ENCODE measurements at places on chromosomes 11 and 22. TPM values are rescaled to one million over a fixed set of nuclear protein-coding genes. Genes with fewer than 3 reads are reported as not detected.

The SULT4A1 gene
- not detected for total RNA-seq

The APOL4 gene
- 0.53 TPM for total RNA-seq

The PGA3 gene
- not detected for total RNA-seq

The IGLL5 gene
- total RNA-seq = not detected

The INSC gene
- total RNA-seq = 0.34 TPM

The FOSL1 gene
- total RNA-seq = 17.7 TPM

The EIF3F gene
- total RNA-seq = 319 TPM

The UCP3 gene
- total RNA-seq = 1.4 TPM

The OR5L1 gene
- total RNA-seq = not detected

The AIFM3 gene
- not detected for total RNA-seq

The LINC01488 gene
- total RNA-seq = not detected

- peaks cover 16% of the 10 kb centered on the region for H3K36me3 ChIP-seq
- peaks cover 3% of the 10 kb centered on the region for H3K4me1 ChIP-seq
- H3K27me3 ChIP-seq = no peaks in the 10 kb centered on the region
- no peak for DNase-seq
- H3K27ac ChIP-seq = no peak overlapping the region
- H3K4me3 ChIP-seq = no peak overlapping the region
Observed at GRCh38 chr22:20405931-20406685, 12.2 kb downstream of the ZNF74 start.

DNA sequence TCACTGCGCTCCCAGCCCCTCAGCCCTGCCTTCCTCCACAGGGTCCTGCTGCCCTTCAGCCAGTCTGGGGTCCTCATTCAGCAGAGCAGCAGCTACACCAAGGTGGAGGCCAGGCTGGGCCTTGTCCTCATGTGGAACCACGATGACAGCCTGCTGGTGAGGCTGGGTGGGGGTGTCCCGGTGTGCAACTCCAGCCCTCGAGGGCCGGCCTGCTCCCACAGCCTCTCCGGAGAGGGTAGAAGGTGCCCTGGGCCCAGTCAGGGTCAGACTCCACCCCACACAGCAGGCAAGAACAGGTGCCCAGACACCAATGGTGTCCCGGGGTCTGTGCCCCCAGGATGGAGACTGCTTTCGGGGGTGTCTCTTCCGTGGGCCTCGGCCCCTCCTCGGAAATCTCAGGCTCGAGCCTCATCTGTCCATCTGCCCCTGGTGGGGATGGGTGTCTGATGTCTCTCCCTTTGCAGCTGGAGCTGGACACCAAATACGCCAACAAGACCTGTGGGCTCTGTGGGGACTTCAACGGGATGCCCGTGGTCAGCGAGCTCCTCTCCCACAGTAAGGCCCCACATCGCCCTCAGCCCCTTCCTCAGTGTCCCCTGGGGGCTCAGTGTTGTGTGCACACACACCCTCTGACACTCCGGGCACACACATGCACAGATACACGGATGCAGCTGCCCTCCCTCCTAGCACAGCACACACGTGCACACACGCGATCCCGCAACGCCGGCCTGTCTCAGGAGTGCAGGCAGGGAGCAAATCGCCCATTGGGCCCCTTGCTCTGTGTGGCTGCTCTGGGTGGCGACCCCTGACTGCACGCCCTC, 4.9 kb downstream of the MUC5AC start:
- H3K4me1 ChIP-seq = no peaks in the 10 kb centered on the region
- H3K27ac ChIP-seq = no peak overlapping the region
- H3K4me3 ChIP-seq = no peak overlapping the region

DNA sequence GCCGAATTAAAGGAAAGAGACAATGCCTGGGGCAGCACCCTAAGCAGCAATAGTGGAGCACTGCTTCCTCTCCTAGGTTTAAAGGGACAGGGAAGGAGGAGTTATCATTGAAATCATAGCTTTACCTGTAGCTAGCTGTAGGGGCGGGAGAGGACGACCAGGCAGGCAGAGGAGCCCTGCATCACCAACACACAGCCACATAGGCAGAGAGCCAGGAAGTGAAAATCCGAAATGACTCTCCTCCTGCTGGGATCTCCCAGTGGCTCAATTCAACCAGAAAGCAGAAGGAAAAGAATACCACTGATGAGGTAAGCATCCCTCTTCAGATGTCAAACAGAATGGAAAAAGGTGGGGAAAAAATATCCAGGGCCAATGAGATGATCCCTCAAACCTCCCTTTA, 20.4 kb downstream of the MRGPRX4 start:
- no peaks in the 10 kb centered on the region for H3K36me3 ChIP-seq
- no peaks in the 10 kb centered on the region for H3K4me1 ChIP-seq
- H3K27me3 ChIP-seq = peaks cover 6% of the 10 kb centered on the region
- DNase-seq = peak; percentile 16
- no peak overlapping the region for H3K27ac ChIP-seq

- no peak for DNase-seq
- peaks cover 1% of the 10 kb centered on the region for H3K36me3 ChIP-seq
- peaks cover 6% of the 10 kb centered on the region for H3K27me3 ChIP-seq
- H3K4me3 ChIP-seq = no peak overlapping the region
Observed at GRCh38 chr22:48382197-48382596, 1445.5 kb downstream of the BRD1 start.

DNA sequence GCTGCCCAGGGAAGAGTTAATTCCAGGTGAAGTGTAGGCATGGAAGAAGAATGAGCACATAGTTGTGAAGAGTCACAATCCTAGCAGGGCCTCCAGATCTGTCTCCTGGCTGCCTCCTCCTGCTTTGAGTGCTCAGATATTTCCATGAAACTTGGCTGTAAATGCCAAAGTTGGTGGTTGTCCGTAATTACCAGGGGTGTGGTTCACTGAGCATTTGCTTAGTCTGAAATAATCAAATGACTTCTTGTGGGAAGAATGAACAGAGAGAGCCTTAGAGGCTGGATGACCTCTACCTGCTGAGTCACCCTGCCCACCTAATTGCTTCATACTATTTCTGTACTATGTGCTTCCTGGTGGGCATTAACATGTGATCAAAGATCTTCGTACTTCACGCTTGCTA, 50.9 kb downstream of the APIP start:
- no peak overlapping the region for H3K27ac ChIP-seq
- no peak for DNase-seq
- no peaks in the 10 kb centered on the region for H3K4me1 ChIP-seq
- H3K4me3 ChIP-seq = no peak overlapping the region

- no peaks in the 10 kb centered on the region for H3K27me3 ChIP-seq
- peaks cover 20% of the 10 kb centered on the region for H3K36me3 ChIP-seq
- H3K4me3 ChIP-seq = no peak overlapping the region
- H3K4me1 ChIP-seq = no peaks in the 10 kb centered on the region
- H3K27ac ChIP-seq = peak overlapping the region; percentile 40
Observed at GRCh38 chr11:13384908-13385640, 77.9 kb downstream of the BTBD10 start.

GRCh38 chr11:1930462-1930830, 10.9 kb downstream of the TNNT3 start:
- peaks cover 2% of the 10 kb centered on the region for H3K4me1 ChIP-seq
- H3K36me3 ChIP-seq = no peaks in the 10 kb centered on the region
- DNase-seq = no peak
- H3K27ac ChIP-seq = no peak overlapping the region

DNA sequence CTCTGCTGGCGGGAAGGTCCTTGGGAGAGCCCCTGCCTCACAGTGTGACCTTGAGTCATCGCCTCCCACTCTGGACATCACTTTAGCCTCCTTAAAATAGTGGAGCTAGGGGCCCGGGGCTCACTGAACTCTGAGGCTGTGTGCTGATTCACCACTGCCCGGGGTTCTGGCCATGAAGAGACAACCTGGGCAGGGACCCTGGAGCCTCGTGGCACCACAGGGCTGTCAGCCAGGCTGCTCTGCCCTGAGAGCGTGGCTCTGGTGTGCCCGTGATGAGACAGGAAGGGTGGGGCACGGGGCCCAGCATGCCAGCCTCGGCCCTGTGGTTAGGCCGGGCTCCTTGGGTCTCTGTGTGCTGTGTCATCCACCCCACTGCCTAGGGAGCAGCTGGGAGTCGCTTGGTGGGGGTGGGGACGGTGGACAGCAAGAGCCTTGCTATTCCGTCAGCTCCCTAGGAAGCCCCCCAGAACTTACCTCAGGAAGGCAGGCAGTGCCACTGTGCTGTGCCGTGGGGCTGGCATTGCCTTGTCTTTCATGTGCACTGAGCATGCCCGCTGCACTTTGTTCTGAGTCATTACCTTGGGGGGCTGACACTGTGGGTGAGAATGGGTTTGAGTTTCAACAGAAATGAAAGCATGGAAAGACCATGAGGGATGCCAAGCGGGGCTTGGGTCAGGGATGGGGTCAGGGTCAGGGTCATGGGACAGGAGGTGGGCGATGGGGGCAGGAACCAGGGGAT, 31.7 kb downstream of the TPCN2 start:
- peaks cover 10% of the 10 kb centered on the region for H3K4me1 ChIP-seq
- peak; percentile 41 for DNase-seq
- peak overlapping the region; percentile 33 for H3K27ac ChIP-seq
- H3K4me3 ChIP-seq = no peak overlapping the region

DNA sequence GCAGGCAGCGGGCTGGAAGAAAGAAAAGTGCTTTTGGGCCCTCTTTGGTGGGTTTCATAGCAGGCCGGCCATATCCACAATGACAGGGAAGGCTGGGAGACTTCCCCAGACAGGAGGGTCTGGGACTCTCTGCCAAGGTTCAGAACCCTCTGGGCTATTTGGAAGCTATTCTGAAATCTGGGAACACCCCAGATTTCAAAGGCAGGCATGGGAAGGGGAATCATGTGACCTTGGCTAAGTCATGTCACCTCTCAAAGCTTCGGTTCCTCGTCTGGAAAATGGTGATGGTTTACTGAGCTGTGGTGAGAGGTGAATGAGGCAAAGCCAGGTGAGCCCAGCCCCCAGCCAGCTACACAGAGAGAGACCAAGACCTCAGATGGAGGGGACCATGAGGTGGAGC, 4.6 kb downstream of the CASTOR1 start:
- no peak overlapping the region for H3K27ac ChIP-seq
- H3K27me3 ChIP-seq = no peaks in the 10 kb centered on the region
- H3K36me3 ChIP-seq = peaks cover 2% of the 10 kb centered on the region
- H3K4me1 ChIP-seq = peaks cover 30% of the 10 kb centered on the region
- DNase-seq = no peak

DNA sequence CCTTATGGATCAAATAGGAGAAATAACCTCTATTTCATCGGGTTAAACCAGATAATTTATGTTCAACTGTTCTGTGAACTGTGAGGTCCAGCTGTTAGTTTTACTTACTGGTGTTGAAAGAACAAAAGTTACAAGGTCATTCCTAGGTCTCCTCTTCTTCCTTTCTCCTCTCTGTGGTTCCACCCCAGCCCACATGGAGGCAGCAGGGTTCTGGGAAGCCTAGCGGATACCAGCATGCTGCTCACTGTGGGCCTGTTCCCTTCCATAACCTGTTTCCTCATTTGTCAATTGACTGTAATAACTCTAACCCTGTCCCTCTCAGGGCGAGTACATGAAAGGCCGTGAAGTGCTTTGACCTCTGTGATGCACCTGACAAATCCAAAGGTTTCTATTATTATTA, 27.8 kb downstream of the RELT start:
- no peak overlapping the region for H3K27ac ChIP-seq
- H3K4me3 ChIP-seq = no peak overlapping the region
- no peaks in the 10 kb centered on the region for H3K4me1 ChIP-seq
- peaks cover 3% of the 10 kb centered on the region for H3K36me3 ChIP-seq
- peak; percentile 34 for DNase-seq
- H3K27me3 ChIP-seq = no peaks in the 10 kb centered on the region

- no peaks in the 10 kb centered on the region for H3K27me3 ChIP-seq
- no peak for DNase-seq
- no peak overlapping the region for H3K4me3 ChIP-seq
- H3K4me1 ChIP-seq = no peaks in the 10 kb centered on the region
Observed at GRCh38 chr11:23688411-23688810, 808.4 kb upstream of the LUZP2 start.

- no peaks in the 10 kb centered on the region for H3K36me3 ChIP-seq
- peaks cover 2% of the 10 kb centered on the region for H3K27me3 ChIP-seq
- no peak overlapping the region for H3K4me3 ChIP-seq
Observed at GRCh38 chr11:79042824-79043223, 398.0 kb downstream of the TENM4 start.

GRCh38 chr11:92295175-92296137, 70.8 kb downstream of the FAT3 start:
- no peaks in the 10 kb centered on the region for H3K4me1 ChIP-seq
- no peak overlapping the region for H3K27ac ChIP-seq
- H3K27me3 ChIP-seq = no peaks in the 10 kb centered on the region
- no peak overlapping the region for H3K4me3 ChIP-seq

- no peak overlapping the region for H3K27ac ChIP-seq
- H3K27me3 ChIP-seq = no peaks in the 10 kb centered on the region
- peaks cover 15% of the 10 kb centered on the region for H3K4me1 ChIP-seq
- no peaks in the 10 kb centered on the region for H3K36me3 ChIP-seq
Observed at GRCh38 chr22:41380993-41381328, 781 bp upstream of the TEF start.

DNA sequence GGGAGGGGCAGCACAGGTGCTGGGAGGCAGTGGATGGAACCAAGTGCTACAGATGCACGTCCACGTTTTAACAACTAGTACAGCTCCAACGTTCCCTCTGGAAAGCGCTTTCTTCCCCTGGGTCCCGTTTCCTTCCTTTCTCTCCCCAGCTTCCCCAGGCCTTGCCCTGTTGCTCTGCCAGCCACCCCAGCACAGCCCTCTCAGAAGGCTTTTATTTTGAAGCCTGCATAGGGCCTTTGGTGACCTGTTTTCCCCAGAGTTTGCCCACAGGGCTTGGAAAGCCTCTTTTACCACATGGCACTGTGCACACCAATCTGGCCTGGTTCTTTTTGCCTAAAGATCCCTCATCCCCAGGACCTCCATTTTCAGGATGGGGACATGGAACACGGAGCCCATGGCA, 13.9 kb upstream of the NCF4 start:
- H3K4me3 ChIP-seq = no peak overlapping the region
- H3K27ac ChIP-seq = no peak overlapping the region
- DNase-seq = no peak
- H3K27me3 ChIP-seq = peaks cover 17% of the 10 kb centered on the region

- no peak overlapping the region for H3K27ac ChIP-seq
- no peaks in the 10 kb centered on the region for H3K36me3 ChIP-seq
- peaks cover 16% of the 10 kb centered on the region for H3K27me3 ChIP-seq
- no peaks in the 10 kb centered on the region for H3K4me1 ChIP-seq
- no peak for DNase-seq
- no peak overlapping the region for H3K4me3 ChIP-seq
Observed at GRCh38 chr11:119605137-119605665, 123.8 kb downstream of the NECTIN1 start.

DNA sequence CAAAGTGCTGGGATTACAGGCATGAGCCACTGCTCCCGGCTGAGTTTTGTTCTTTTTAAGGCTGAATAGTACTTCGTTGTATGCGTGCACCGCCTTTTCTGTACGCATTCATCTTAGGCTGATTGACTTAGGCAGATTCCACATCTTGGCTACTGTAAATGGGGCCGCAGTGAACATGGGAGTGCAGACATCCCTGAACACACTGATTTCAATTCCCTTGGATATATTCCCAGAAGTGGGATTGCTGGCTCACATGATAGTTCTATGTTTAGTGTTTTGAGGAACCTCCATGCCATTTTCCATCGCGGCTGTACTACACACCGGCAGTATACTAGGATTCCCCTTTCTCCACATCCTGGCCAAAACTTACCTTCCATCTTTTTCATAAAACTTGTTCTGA, 10.4 kb upstream of the ZNF74 start:
- H3K4me1 ChIP-seq = no peaks in the 10 kb centered on the region
- peaks cover 2% of the 10 kb centered on the region for H3K27me3 ChIP-seq
- H3K27ac ChIP-seq = no peak overlapping the region
- no peak overlapping the region for H3K4me3 ChIP-seq
- peaks cover 1% of the 10 kb centered on the region for H3K36me3 ChIP-seq
